ENCODE measurements at places on chromosomes 2 and 18.

GRCh38 chr18:54280220-54280569, 10.9 kb downstream of the POLI start:
- no peak for DNase-seq

- DNase-seq: no peak
Observed at GRCh38 chr2:225379856-225380255, 19.7 kb upstream of the NYAP2 start.

- no peak for DNase-seq
Observed at GRCh38 chr2:113162173-113162572, 11.6 kb upstream of the PSD4 start.

- no peak for DNase-seq
Observed at GRCh38 chr2:96486696-96487095, 18.5 kb downstream of the NEURL3 start.

GRCh38 chr18:41871229-41872000, 83.6 kb upstream of the PIK3C3 start:
- DNase-seq: no peak

GRCh38 chr2:175363699-175364098, 182.2 kb upstream of the ATP5MC3 start:
- DNase-seq: no peak
